NCI-H82 (cell line): ENCODE measurements at places on chromosomes 6 and 20.

DNA sequence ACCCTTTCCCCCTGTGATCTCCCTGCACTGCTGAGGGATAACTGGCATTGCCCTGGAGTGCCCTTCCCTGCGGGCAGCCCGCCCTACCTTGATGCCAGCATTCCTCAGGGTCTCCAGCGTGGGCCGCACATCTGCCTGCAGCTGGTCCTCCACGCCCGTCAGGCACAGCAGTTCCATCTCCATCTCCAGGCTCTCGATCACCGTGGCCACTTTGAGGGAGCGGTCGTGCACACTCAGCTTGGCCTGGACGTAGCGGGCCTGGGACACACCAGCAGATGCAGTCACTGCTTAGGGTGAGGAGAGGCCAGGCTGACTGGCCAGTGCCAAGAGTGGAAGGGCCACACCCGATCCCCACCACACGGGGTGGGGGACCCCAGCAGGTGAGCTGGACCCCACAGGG lies 82.6 kb upstream of the NFATC2 start:
- DNase-seq, result no peak

- no peak for DNase-seq
Observed at GRCh38 chr6:106363401-106364138, 3.1 kb downstream of the CRYBG1 start.

DNA sequence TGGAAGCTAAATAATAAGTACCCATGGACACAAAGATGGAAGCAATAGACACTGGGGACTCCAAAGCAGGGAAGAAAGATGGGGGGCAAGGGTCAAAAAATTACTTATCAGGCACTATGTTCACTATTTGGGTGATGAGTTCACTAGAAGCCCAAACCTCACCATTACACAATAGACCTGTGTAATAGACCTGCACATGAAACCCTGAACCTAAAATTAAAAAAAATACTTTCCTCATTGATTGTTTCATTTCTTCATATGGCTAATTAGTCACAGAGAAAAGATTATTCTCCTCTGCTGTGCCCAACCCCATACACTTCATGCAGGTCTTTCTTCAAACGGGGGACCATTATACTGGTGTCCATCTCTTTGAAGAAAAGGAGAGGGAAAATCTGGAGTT lies 213.0 kb upstream of the DTNBP1 start:
- no peak for DNase-seq

GRCh38 chr6:136784910-136785746 lies 7.1 kb downstream of the MAP3K5 start:
- DNase-seq, result peak; percentile 13

DNA sequence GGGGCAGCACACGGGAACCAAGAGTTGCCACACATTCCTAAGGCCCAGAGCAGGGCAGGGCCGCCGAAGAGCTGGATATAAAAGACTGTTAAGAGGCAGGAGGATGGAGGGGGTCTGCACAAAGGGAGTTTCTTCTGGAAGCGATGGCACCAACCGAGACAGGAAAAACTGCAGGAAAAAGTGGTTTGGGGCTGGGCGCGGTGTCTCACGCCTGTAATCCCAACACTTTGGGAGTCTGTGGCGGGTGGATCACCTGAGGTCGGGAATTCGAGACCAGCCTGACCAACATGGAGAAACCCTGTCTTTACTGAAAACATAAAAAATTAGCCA lies 41.8 kb downstream of the SSR1 start:
- no peak for DNase-seq

GRCh38 chr6:79789896-79790295 lies 157.5 kb downstream of the ELOVL4 start:
- DNase-seq, result no peak

DNA sequence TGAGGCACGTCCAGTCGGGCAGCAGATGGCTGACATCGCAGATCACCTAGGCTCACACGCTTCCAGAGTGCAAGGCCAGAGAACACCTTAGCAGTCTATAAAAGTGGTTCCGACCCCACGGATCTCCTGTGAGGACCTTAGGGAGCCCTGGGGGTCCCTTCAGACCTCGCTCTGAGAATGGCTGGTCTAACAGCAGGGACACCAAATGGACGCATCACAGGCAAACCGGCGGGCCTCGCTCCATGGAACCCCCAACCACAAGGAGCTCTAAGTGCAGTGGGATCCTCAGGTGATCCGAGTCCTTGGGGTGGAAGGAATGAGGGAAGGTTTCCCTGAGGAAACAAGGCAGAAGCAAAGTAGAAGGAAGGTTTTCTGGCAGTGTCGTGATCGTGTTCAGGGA lies 135.4 kb downstream of the SMOC2 start:
- no peak for DNase-seq

DNA sequence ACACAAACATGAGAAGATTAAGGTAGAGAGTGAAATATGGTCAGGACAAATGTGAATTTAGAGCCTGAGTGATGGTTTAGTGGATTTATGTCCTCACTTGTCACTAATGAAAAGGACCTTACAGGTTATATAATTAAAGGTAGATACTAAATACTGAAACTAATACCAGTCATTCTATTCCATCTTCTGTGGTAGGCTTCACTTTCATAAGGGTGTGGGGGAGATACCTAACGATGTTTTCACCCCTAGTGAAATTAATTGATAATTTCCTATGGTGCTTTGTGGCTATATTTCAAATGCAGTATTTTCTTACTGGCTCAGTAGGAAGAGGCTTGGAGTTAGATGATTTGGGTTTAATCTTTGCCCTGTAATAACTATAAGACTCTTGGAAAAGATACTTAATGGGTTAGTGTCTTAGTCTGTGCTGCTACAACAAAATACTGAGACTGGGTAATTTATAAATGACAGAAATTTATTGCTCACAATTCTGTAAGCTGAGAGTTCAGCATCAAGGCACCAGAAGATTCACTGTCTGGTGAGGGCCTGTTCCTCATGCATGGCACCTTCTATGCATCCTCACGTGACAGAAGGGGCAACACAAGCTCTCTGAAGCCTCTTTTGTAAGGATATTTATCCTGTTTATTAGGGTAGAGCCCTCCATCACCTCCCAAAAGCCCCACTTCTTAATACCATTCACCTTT lies 21.3 kb downstream of the RNF217 start:
- no peak for DNase-seq

- no peak for DNase-seq
Observed at GRCh38 chr6:43331891-43332290, 23.3 kb upstream of the CRIP3 start.

DNA sequence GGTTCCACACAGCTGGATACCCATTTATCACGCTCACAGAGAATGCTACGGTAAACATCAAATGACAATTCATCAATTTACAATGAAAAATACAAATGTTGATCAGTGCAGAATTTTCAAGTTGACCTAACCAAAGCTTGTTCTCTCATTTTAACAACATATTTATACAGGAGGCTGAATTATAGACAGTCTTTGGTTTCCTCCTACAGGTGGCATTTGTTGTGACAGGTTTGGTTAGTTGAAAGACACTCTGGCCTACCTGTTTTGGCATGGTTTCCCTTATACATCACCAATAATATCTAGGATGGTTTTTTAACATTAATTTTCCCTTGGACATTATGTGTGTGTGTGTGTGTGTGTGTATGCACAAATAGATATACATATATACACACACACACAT lies 642.5 kb upstream of the MMS22L start:
- DNase-seq, result no peak

DNA sequence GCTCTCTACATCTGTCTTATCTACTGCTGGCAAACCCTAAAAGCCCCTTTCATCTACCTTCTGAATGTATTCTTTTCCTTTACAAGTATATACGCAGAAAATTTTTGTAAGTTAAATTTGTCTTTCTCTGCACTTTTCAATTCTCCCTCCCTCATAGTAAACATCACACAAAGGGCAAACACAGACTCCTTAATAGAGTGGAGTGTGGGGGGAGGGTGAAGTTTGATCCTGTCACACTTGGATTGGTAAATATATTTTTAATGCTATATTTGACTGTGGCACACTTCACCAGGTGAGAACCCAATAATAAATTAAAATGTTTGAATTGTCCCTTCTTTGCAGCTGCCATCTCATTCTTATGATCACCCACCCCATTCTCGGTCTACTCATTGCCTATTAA lies 33.2 kb upstream of the PAQR8 start:
- no peak for DNase-seq

DNA sequence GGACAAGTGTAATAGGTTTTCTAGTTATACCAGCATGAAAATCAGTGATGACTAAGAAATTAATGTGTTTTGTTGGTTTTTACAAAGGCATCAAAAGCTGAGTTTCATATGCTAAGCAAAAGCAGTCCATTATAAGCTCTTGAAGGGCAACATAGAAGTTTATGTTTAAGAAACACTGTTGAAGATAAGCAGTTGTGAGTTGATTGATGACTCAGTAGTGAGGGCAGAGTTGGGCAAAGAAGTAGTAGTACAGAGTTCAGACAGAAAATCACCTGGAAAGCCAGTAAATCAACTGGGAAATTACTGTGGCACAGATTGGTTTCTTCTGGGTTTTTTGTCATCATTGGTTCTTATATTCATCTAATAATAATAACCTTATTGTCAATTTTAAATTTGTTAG lies 78.0 kb upstream of the SMIM8 start:
- DNase-seq, result no peak

GRCh38 chr6:35011096-35012041 lies 122.3 kb downstream of the ANKS1A start:
- DNase-seq, result no peak

GRCh38 chr20:61883857-61884393 lies 181.8 kb downstream of the TAF4 start:
- no peak for DNase-seq

- DNase-seq, result peak; percentile 88
Observed at GRCh38 chr20:41938353-41938752, 320.2 kb upstream of the CHD6 start.

DNA sequence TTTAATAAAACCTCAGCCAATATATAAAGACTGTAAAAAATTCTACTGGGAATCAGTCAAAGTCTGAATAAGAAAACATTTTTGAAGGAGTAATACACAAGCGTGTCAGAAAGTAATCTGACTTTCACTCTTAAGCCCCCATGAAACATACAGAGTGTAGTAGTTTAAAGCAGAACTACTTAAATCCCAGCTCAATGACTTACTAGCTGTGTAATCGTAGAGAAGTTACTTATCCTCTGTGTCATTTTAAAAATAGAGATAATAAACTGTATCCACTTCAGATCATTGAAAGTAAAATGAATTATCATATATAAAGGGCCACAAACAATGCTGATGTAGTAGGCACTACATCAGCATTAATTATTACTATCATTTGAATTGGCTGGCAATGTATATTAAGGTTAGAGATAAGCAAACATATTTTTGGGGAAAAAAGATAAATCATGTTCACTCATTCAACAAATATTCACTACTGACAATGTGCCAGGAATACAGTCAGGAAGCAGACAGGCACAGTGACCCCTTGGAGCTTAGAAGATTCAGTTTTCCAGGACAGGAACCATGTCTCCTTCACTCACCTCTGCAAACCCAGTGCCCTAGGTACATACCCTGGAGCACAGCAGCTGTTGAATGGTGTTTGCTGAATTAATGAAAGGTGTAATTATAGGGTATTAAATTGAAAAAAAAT lies 14.4 kb downstream of the REPS1 start:
- no peak for DNase-seq

- DNase-seq, result peak; percentile 25
Observed at GRCh38 chr6:143743301-143744166, 65.8 kb downstream of the PHACTR2 start.

GRCh38 chr20:47718398-47718797 lies 66.9 kb downstream of the SULF2 start:
- no peak for DNase-seq

- DNase-seq, result no peak
Observed at GRCh38 chr20:44343162-44343675, 6.4 kb downstream of the R3HDML start.

DNA sequence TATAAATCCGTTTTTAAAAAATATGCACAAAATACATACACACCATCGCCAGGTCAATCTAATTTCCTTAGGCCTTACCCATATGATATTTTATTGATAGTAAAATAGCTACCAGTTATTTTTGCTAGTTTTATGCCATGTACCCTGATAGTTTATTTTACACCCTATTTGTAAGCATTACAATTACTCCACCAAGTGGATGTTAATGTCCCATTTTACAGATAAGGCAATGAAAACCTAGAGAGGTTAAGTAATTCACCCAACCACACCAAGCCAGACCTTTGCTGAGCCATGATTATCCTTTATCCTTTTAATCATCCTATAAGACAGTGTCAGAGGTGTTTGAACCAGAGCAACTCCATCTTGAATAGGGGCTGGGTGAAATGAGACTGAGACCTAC lies 86.8 kb downstream of the CBLN4 start:
- DNase-seq, result no peak
